K562 (cell line): ENCODE measurements at places on chromosomes 2 and 18. TPM values are rescaled to one million over a fixed set of nuclear protein-coding genes. Genes with fewer than 3 reads are reported as not detected.

The TTR gene
- 0.17 TPM in 1 of 2 replicates, not detected in the other for polyA plus RNA-seq

- no peaks in the 10 kb centered on the region for H3K36me3 ChIP-seq
- no peak for DNase-seq
- no peaks in the 10 kb centered on the region for H3K4me1 ChIP-seq
- H3K4me3 ChIP-seq = no peak overlapping the region
Measured at GRCh38 chr2:121159291-121160071, 125.5 kb downstream of the TFCP2L1 start.

DNA sequence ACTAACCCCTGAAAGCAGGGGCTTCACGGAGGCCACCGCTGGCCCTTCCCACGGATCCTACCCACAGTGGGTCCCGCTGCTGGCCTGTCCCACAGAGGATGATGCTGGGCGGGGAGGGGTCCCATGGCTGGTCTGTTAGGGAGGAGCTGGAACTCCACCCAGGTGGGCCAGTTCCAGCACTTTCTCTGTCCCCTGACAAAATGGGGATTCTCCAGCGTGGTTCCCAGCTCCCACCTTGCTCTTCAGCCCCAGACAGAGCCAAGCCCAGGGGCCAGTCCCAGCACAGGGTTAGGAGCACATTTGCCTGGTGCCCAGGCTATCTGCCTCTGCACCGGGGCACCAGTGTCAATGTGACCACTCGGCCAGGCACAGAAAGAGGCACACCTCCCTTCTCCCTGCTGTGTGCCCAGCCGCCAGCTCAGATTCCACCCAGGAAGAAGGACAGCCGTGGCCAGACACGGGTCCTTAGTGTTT lies 50.0 kb downstream of the ANKMY1 start:
- DNase-seq = no peak

DNA sequence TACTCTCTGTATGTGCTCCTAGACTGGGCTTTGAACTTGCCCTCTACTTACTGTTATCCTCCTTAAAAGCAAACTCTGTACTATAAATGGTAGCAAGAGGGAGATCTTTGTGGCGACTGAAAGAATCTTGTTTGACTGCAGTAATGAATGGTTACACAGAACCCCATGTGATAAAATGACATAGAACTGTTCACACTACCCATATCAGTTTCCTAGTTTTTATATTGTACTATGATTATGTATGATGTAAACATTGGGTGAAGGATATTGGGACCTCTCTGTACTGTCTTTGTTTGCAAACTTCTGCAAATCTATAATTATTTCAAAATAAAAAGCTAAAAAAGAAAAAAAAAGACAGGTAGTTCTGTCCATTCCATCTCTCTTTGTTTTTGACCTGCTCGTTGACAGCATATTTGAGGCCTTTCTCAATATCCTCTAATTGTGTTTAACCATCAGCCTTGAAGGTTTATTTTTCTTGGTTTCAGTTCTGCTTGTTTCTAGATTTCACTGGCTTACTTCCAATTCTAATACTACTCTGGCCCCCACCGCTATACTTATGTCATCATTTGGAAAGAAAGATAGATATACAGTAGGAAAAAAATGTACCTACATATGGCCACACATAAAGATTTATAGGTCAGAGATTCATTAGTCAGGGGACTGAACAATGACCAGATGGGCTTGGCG lies 79.2 kb upstream of the MYO3B start:
- no peak overlapping the region for H3K27ac ChIP-seq
- H3K27me3 ChIP-seq = no peaks in the 10 kb centered on the region
- DNase-seq = no peak
- no peaks in the 10 kb centered on the region for H3K36me3 ChIP-seq
- no peak overlapping the region for H3K4me3 ChIP-seq

The SERPINB7 gene
- polyA plus RNA-seq = not detected in 2 replicates

GRCh38 chr2:182854375-182855105 lies 11.9 kb downstream of the FRZB start:
- no peaks in the 10 kb centered on the region for H3K27me3 ChIP-seq
- DNase-seq = no peak
- no peaks in the 10 kb centered on the region for H3K4me1 ChIP-seq
- H3K36me3 ChIP-seq = no peaks in the 10 kb centered on the region
- no peak overlapping the region for H3K27ac ChIP-seq
- no peak overlapping the region for H3K4me3 ChIP-seq

- no peak overlapping the region for H3K4me3 ChIP-seq
- no peaks in the 10 kb centered on the region for H3K27me3 ChIP-seq
- no peak overlapping the region for H3K27ac ChIP-seq
- no peaks in the 10 kb centered on the region for H3K4me1 ChIP-seq
- no peak for DNase-seq
Measured at GRCh38 chr2:184799379-184799778, 201.1 kb downstream of the ZNF804A start.

GRCh38 chr2:28681158-28681571 lies 70.5 kb upstream of the PPP1CB start:
- H3K27ac ChIP-seq = no peak overlapping the region
- H3K4me1 ChIP-seq = peaks cover 23% of the 10 kb centered on the region
- H3K36me3 ChIP-seq = no peaks in the 10 kb centered on the region
- no peak for DNase-seq
- no peak overlapping the region for H3K4me3 ChIP-seq

DNA sequence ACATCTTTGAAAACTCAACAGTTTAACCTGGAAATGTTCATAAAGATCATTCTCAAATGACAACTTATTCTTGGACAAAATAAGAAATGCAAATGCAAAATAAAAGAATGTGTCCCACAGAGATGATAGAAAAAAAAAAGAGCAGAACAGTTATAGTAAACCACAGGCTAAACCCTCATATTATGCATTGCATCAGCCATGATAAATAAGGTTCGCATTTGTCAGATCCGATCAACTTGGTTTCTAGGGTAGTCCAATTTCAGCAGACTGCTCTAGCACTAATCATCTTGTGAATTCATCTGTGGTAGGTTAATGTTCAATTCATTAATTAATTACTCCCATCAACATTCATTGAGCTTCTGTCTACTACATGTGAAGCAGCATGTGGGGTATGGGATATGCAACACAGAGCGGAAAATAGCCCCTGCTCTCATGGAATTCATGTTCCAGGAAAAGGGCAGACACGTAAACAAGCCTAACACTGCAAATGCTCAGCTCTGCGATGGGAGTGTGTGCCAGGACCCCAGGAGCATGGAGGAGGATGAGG lies 316.2 kb upstream of the REV1 start:
- H3K27me3 ChIP-seq = peaks cover 24% of the 10 kb centered on the region
- no peaks in the 10 kb centered on the region for H3K36me3 ChIP-seq

DNA sequence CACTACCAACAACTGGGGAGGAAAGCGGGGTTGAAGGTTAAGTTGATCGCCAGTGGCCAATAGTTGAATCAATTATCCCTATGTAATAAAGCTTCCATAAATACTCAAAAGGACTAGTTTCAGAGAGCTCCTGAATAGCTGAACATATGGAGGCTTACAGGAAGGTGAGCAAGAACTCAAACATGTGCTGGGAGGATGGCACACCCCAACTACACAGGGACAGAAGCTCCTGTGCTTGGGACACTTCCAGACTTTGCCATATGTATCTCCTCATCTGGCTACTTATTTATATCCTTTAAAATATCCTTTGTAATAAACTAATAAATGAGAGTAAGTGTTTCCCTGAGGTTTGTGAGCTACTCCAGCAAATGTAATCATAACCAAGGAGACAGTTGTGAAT lies 115.7 kb downstream of the HNMT start:
- DNase-seq = no peak
- H3K4me3 ChIP-seq = no peak overlapping the region
- no peaks in the 10 kb centered on the region for H3K4me1 ChIP-seq
- no peaks in the 10 kb centered on the region for H3K36me3 ChIP-seq
- no peak overlapping the region for H3K27ac ChIP-seq
- H3K27me3 ChIP-seq = no peaks in the 10 kb centered on the region

GRCh38 chr2:240412975-240413812 lies 22.3 kb upstream of the GPC1 start:
- H3K4me3 ChIP-seq = no peak overlapping the region
- H3K4me1 ChIP-seq = no peaks in the 10 kb centered on the region
- no peaks in the 10 kb centered on the region for H3K36me3 ChIP-seq

GRCh38 chr2:80153151-80153550 lies 151.4 kb downstream of the LRRTM1 start:
- H3K36me3 ChIP-seq = no peaks in the 10 kb centered on the region
- H3K4me3 ChIP-seq = no peak overlapping the region
- no peak overlapping the region for H3K27ac ChIP-seq
- peaks cover 7% of the 10 kb centered on the region for H3K4me1 ChIP-seq

The PTCD3 gene
- 139 and 163 TPM in 2 replicates for polyA plus RNA-seq

GRCh38 chr18:61551586-61551985 lies 218.4 kb downstream of the CDH20 start:
- peaks cover 6% of the 10 kb centered on the region; the same call in 1 of the 2 replicates for H3K4me1 ChIP-seq
- H3K27ac ChIP-seq = no peak overlapping the region

GRCh38 chr2:23510471-23510870 lies 125.5 kb downstream of the KLHL29 start:
- DNase-seq = no peak
- no peaks in the 10 kb centered on the region for H3K4me1 ChIP-seq
- no peaks in the 10 kb centered on the region for H3K36me3 ChIP-seq
- H3K27me3 ChIP-seq = peaks cover 72% of the 10 kb centered on the region
- H3K27ac ChIP-seq = no peak overlapping the region
- H3K4me3 ChIP-seq = no peak overlapping the region
